Activated T-cell treated with anti-CD3 and anti-CD28 coated beads, Interleukin-2, amount 50 U/mL, for 1 hour (primary cell): ENCODE measurements at places on chromosomes 6 and 20.

DNA sequence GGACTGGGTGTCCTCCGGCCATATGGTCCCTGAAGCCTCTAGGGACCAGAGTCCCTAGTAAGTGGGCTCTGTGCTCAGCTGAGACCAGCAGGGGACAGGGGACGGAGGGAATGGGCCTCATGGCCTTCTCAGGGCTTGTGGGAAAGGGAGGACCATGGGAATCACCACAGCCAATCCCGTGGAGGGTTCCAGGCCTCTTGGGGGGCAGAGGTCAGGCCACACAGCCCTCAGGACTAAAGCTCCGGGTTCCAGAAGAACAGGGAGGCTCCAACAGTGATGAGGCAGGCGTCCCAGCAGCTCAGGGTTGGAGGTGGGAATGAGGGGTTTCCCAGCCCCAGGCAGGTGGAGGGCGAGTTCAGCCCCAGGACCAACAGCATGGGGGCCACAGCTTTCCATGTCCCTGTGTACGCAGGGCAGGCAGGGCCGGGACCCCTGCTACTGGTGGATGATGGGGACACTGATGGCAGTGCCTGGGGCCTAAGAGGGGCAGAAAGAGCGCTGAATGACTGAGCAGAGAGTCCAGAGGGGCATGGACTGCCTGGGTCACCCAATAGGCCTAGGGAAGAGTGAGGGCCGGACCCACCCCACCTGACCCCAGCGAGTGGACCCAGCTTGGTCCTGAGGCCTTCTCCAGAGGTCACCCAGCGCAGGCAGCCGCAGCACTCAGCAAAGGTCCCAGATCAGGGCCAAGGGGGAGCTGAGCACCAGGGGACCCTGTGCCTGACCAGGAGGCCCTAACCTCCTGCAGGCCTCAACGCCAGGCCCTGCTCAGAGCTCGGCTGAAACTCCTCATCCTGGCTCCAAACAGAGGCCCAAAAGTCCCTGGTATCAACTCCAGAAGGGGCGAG lies 8.8 kb downstream of the MYL9 start:
- no peak for DNase-seq

GRCh38 chr6:45491874-45492273 lies 114.1 kb upstream of the SUPT3H start:
- DNase-seq: no peak

DNA sequence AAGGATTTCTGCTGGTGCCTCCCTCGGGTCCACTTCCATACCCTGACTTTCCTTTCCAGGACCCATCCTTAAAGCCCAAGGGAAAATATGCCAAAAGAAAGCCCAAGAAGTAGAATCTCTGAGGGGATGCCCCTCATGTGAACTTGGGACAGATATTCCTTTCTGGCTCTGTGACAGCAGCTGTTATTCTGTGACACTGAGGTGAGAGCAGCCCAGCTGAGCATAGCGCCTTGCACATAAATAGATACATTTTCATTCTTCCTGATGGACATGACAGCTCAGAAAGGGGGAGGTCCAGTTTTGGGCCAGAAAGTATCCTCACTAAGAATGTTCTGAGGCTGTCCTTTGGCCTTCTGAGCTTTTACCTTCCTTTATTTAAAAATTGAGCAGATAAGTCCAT lies 353.2 kb downstream of the SAMD5 start:
- no peak for DNase-seq

DNA sequence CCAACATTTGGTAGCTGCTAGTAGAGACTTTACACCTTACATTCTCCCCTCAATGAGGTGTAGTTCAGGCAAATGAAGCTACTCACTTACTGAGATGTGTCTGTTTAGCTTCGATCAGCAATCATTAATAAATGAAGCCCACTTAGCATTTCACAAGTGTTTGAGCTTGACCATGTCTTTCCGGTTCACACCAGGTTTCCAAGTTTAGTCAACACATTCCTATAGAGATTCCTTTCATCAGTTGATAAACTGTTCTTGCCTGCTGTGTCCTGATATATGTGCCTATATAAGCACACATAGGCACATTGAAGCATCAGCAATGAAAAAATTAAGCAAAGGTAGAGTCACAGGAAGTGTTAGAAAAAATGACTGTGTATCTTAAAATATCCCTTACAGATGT lies 150.0 kb downstream of the BTBD3 start:
- DNase-seq: no peak

- no peak for DNase-seq
These were observed 27.1 kb downstream of the C20orf173 start for GRCh38 chr20:35502352-35502751.

DNA sequence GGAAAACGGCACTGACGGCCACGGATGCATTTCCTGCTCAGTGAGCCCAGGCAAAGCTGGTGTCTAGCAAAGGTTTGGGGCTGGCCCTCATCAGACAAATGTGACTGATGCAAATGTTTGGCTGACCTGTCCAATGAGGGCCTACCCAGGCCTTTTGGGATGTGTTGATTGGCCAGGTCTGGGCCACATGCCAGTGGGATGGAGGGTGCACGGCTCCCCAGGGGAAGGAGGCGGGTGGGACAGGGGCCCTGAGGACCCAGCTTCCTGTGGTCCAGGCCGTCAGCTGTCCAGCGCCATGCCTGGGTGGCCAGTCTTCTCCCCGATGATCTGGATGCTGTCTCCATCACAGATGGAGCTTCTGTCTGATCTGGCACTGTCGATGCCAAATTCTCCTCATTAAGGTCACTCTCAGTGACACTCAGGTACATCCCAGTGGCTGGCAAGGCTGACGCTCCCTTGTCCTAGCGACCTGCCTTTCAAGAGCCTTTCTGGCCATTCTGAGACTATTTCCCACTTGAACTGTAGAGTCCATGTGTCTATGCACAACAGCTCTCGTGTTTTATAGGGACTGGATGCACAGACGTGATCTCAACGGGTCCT lies 43.0 kb downstream of the NTSR1 start:
- DNase-seq: no peak
